Keratinocyte (primary cell): ENCODE measurements at places on chromosomes 6 and 20.

DNA sequence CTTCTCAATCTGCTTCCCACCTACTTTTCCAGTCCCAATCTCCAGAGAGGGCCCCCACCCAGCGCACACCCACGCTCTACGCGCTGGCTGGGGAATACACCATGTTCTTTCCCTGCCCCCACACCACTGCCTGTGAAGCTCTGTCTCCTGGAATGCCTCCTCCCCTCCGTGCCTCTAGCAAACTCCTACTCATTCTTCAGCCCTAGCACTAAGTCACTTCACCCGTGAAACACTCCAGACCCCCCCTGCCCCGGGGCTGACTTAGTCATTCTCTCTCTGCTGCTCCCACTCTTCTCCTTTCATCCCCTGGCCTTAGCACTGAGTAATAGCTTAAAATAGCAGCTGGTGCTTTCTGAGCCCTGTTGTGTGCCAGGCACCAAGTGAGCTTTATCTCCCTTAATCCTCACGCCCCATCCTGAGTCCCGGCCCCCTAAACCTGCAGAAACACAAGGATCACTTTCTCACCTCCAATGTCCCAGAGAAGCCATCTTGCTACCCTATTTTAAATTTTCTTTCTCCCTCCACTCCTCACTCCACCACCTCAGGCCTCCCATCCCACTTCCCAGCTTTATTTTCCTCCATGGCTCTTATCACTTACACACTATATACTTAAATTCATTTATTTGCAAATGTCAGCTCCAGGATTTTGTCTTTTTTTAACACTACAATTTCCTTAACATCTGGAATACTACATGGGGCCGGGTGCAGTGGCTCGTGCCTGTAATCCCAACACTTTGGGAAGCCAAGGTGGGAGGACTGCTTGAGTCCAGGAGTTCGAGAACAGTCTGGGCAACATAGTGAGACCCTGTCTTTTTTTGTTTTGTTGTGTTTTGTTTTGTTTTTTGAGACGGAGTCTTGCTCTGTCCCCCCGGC, 6.3 kb upstream of the PARD6B start:
- peak; percentile 94 for DNase-seq

DNA sequence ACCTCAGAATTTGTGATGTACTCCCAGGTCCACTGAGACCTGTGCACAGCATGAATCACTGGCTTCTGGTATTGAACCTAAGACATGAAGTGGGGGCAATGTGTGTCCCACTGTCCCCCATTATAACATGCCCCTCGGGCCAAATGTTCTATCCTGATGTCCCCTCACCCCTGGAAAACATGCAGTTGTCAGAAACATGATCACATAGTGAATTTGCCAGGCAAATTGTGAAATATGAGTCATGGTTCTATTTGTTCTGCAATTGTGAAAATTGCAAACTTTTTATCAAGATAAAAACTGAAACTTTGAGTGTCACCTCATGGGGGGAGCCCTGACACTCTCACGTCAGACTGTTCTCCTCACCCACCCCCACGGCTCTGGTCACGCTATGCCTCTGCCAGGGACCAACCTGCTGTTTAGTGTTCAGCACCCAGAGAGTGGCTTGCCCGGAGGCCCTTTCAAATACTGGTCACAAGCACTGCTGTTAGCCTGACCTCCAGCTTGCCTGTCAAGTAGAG, 305.3 kb downstream of the CLIC5 start:
- no peak for DNase-seq

DNA sequence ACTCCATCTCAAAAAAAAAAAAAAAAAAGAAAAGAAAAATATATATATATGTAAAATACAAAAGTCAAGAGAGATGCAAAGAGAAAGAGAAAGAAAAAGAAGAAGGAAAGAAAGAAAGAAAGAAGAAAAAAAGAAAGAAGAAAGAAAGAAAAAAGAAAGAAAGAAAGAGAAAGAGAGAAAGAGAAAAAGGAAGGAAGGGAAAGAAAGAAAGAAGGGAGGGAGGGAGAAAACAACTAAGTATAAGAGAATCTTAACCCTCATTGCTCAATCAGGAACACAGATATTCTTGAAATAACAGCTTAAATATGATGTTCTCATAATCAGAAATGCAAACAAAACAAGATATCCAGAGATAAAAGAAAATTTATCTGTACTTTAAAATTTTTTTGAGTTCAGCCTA, 54.4 kb upstream of the MARCKS start:
- no peak for DNase-seq

DNA sequence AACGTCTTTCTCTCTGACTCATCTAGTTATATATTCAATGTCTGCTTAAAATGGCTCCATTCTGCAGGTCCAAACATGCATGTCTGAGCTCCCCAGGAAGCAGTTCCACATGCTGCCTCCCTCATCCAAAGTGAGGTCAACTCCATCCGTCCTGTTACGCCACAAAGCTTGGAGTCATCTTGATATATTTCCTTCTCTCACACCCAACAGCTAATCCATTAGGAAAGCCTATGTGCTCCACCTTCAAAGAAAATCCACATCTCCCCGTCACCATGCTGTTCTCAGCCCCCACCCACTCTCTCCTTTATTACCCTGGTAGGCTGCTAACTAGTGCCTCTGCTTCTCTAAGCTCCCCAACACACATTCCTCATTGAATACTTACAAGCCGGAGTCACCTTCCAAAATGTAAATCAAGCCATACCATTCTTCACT, 130.2 kb upstream of the SYNDIG1 start:
- peak; percentile 66 for DNase-seq

DNA sequence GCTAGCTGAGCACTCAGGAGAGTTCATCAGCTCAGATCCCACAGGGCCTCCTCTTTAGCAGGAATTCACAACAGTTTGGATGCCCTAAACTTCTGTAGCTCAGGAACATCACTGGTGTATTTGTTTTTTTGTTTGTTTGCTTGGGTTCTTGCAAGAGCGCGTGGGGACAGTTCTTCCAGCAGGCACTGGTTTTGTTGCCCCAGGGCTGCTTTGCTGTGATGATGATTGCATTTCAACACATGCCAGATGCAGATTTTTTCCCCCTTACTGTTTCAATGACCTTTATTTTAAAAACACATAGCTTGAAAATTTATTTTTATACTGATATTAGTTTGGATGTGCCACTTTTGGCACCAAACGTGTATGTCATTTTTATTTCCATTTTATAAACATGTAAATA, 77.1 kb downstream of the DHX35 start:
- no peak for DNase-seq

DNA sequence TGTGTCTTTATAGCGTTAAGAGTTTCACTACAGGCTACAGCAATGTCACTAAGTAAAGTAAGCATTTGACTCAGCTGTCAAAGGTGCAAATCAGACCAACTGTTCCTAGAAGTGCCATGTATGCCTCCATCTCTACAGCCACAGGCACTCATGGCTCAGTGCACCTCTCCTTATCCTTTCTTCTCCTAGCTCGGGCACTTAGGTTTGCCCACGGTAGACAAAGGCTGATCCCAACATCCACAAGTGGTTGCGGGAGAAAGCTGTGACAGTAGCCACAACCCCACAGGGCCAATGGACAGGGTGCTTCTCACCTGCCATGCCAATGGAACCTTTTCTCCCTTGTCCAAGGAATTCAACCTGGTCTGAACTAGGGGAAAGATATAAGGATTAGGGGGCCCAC, 228.5 kb upstream of the EXOC2 start:
- no peak for DNase-seq

DNA sequence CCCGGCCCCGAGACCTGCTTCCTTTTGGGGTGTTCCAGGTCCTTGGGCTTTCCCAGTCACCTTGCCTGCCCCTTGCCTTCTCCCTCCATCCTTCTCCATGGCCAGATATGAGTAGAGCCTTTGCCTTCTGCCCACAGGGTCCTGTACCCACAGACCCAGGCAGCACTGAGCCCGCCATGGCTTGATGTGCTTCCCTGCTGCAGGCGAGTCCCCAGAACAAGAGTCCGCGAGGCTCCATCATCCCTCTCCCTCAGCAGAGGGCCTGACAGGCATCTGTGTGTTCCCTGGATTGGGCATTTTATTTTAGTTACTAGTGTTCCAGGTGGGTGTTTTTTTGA, 21.9 kb downstream of the PYGB start:
- DNase-seq = no peak

- DNase-seq = no peak
Observed at GRCh38 chr20:51315390-51315789, 227.1 kb downstream of the NFATC2 start.

GRCh38 chr6:75368864-75369402, 84.3 kb upstream of the TMEM30A start:
- DNase-seq = no peak

- DNase-seq = no peak
Observed at GRCh38 chr6:134217105-134217797, 100.7 kb downstream of the SGK1 start.

- no peak for DNase-seq
Observed at GRCh38 chr6:47247227-47247797, 62.4 kb downstream of the TNFRSF21 start.

DNA sequence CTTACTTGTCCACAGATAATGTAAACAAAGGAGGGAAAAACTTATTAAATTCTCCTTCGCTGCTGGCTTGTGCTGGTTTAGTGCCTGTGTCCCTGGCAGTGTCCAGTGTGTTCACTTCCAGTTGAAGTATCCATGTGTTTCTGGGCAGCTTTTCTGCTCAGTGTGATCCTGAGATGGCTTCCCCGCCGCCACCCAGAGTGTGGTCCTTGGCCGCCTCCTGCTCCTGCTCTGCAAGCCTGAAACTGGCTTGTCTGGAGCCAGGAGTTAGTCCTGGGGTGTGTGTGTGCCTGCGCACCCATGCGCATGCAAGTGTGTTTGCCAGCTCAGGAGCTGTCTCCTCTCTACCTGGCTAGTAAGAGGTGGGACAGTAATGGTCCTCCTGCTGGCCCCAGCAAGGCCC, 7.2 kb downstream of the BTBD3 start:
- DNase-seq = no peak

DNA sequence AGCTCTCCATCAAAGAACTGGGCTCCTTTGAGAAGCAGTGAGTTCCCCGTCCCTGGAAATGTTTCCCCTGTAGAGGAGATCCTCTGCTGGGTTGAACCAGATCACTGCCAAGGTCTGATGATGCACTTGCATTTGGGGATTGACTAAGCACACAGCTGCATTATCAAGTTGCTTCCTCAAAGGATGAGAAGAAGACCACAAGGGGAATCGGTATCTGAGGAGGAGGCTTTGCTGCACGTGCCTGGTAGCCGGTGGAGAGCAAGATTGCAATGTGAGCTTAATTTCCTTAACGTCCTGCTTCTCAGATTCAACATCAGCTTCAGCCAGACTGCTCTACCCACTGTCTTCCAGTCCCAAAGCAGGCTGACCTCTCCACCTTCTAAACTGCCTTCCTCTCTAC, 128.8 kb upstream of the STMND1 start:
- no peak for DNase-seq

GRCh38 chr6:158072083-158072721, 90.5 kb downstream of the SYNJ2 start:
- DNase-seq = no peak

DNA sequence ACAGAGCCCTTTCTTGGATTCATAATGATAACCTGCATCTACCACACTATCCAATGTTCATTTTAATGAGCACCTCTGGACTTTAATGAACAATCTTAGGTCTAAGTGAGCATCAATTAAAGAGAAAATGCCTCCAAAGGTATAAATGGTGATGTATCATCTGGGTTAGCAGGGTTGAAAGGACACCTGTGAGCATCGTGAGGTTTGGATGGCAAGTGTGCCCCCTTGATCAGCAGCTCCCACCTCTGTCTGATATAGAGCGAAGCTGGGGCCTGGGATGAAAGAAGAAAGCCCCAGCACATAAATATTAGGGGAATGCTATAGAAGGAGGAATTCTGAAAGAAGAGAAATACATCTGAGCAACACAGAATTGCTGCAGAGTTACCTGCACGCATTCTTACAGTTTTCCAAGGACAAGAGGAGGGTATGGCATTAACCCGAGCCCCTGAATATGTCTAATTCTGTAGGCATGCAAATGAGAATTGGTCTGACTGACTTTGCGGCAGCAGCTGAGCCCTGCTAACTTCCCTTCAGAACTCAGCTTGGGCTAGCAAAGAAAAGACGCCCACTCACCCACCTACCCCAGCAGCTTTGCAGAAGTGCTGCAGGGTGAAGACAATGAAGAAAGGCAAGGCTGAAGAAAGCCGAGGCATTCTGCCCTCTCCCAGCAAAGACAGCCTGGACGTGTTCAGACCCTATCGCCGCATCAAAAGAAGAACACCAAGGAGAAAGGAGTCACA, 136.2 kb downstream of the GMPR start:
- DNase-seq = no peak

DNA sequence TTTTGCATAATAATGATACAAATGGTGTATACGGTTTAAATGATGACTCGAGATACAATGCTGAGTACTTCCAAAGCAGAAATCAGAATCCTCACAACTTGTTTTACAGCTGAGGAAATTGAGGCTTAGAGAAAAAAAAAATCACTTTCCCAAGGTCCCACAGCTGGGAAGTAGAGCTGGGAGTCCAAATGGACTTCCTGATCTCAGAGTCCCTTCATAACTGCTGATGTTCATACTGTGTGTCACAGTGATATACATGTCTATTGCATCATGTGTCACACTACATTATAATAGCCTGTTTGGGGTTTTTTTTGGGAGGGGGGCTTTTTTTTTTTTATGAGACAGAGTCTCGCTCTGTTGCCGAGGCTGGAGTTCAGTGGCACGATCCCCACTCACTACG, 8.5 kb downstream of the HM13 start:
- DNase-seq = no peak

- no peak for DNase-seq
Observed at GRCh38 chr20:21074605-21075336, 31.4 kb downstream of the LINC00237 start.

DNA sequence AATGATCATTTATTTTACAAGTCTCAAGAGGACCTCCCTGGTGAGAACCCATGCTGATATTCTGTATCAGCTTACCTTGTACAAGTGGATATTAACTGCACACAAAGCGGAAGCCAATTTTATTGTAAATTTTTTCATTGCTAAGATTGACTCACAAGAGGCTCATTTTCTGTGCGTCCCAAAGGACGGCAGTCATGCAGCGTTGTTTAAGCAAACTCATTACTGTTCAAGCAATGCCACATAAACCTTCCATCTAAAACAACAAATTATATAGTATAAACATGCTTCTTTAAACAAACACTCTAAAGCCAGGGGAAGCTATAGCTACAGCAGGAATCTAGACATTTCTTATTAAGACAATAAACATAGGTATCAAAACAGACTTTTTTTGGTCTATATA, 575.3 kb downstream of the FRK start:
- no peak for DNase-seq

DNA sequence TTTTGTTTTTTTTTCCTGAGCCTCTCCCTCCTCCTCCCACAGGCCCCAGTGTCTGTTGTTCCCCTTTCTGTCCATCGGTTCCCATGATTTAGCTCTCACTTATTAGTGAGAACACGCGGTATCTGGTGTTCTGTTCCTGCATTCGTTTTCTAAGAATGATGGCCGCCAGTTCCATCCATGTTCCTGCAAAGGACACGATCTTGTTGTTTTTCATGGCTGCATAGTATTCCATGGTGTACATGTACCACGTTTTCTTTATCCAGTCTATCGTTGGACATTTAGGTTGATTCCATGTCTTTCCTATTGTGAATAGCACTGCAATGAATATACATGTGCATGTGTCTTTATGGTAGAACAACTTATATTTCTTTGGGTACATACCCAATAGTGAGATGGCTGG, 105.6 kb upstream of the NUP153 start:
- no peak for DNase-seq

GRCh38 chr6:132235596-132236280, 165.5 kb downstream of the MOXD1 start:
- no peak for DNase-seq
